ENCODE measurements at places on chromosomes 4 and X.

DNA sequence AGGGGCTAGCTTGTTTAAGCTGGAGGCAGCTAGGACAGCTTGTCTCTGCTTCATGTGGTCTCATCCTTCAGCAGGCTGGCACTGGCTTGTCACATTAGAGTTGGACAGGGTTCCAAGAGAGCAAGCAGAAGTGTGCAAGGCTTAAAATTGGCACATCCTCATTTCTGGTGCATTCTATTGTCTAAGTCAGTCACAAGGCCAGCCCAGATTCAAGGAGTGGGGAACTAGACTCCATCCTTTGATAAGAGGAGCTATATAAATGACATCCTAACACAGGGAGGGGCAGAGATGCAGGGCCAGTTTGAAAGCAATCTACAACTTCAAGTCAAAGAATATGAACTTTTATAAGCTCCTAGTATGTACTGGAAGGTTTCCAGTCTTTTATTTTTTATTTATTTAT is 313.2 kb downstream of the PTTG2 start:
- DNase-seq: no peak

DNA sequence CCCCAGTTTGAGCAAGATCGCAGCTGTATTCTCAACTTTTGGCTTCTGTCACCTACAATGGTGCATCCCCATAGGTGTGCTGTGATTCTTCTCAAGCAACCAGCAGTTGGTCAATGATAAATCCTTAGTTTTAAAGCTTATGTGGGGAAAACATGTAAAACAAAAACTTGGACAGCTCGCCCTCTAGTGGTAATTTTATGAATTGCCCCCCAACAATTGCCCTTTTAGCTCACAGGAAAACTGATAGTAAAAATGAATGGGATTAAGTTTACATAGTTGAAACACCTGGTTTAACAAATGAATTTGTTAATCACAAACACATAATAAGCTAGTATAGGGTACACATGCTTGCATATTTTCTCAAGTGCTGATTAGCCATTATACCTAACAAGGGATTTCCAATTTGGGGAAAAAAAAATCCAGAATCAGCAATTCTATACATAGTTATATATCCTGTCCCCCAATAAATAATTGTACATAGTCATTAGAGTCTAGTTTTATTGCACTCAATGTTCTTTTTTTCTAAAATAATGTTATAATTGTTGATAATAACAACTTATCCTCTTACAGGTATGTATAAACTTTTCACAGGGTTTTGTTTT is 30.1 kb downstream of the TEX13A start:
- no peak for DNase-seq

DNA sequence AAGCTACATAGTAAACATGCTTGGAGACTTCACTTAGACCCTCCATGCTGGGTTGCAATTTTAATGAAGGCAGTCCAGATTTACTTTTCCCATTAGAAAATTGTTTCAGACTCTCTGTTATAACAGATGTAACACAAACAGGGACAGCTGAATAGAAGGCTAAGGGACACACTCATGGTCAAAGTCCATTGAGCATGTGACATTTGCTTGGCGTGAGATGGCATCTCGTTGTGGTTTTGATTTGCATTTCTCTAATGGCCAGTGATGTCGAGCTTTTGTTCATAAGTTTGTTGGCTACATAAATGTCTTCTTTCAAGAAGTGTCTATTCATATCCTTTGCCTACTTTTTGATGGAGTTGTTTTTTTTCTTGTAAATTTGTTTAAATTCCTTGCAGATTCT is 358.2 kb upstream of the CLNK start:
- no peak for DNase-seq

GRCh38 chr4:119227690-119228089 is 15.2 kb downstream of the USP53 start:
- DNase-seq: no peak

- no peak for DNase-seq
Observed at GRCh38 chr4:101240099-101240498, 107.2 kb downstream of the PPP3CA start.

- DNase-seq: no peak
Observed at GRCh38 chr4:14333616-14334015, 668.7 kb upstream of the CPEB2 start.

- DNase-seq: no peak
Observed at GRCh38 chr4:5796976-5797375, 86.0 kb downstream of the EVC start.

- no peak for DNase-seq
Observed at GRCh38 chrX:154376774-154377173, 2.3 kb upstream of the EMD start.

GRCh38 chr4:47651231-47651630 is 166.2 kb downstream of the ATP10D start:
- DNase-seq: no peak

DNA sequence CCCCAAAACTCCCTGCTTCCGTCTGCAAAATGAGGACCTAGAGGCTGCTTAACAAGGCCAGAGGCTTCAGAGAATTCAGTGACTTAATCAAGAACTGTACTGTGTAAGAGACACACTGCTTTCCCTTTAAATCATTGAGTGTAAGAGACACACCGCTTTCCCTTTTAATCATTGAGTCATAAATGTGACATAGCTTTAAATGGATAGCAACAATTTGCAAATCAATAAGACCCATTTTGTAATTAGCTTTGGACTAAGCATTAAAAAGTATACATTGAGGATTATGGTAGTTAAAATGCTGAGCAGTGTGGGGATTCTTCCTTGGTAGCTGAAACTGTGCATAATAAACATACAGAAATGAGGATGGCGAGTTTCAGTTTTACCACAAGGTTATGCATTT is 31.8 kb downstream of the ARX start:
- no peak for DNase-seq
